NCI-H774 (cell line): ENCODE measurements at places on chromosomes 12 and 14.
A peak's percentile ranks its signal among the peaks of the same experiment; 100 is the strongest.

DNA sequence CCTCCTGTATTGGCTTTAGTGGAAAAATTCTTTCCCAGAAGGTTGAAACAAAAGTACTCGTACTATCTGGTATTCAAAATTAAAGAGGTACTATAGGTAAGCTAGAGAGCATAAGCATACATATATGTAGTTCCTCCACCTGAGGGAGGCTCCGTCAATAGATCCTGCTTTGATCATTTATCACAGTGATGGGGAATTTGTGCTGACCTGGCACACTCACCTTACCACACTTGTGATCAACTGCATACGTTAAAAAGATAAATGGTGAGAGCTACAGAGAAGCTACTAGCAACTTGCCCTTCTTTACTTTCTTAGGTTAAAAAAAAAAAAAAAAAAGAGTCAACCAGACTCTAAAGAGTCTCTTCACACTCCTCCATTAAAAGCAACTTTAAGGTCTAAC, 2.5 kb downstream of the CAPRIN2 start:
- DNase-seq = no peak

GRCh38 chr12:122352394-122352793, 70.1 kb downstream of the CLIP1 start:
- DNase-seq = no peak

DNA sequence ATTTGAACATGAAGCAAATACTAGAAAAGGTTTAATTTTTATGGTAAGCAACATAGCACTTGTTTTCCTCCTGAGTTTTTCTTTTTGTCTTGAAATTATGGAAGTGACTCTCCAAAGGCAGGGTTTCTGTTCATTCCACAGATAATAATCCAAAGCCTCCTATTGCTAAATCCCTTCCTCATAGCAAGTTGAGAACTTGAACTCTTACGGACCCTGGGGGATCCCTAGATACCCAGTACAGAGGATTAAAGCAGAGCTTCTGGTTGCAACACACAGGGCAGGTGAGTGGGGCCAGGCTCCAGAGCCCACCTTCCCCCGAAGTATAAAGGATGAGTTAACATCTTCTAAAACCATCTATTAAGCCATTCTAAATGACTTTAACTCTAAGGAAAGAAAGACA, 294.1 kb downstream of the RMST start:
- DNase-seq = no peak

- DNase-seq = no peak
Observed at GRCh38 chr12:77974645-77975044, 144.0 kb downstream of the NAV3 start.

GRCh38 chr12:46470036-46470627, 97.6 kb upstream of the SLC38A2 start:
- no peak for DNase-seq

DNA sequence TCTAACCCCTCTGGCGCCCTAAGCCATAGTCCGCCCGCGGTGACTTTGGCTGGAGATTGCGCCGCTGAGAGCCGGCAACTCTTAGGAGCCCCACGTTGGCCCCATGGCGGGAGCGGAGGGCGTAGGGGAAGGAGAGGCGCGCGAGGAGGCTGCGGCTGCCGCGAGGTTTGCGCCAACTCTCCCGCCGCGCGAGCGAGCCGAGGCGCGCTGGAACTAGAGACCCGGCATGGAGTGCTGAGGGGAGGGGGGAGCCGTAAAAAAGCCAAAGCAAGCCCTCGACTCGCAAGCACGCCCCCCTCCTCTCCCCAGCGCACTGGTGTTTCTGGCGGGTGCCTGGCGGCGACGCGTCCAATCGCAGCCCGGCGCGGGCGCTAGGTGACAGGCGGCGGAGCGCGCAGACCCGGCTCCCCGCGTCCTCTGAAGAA, at the start of gene SYT10:
Gene SYT10, minus strand, starts transcription at position 233 of the 425 bp plus-strand sequence. CDS start 297 bp downstream, outside the sequence.
- DNase-seq = peak; percentile 78

- no peak for DNase-seq
Observed at GRCh38 chr14:50979941-50980850, 35.9 kb upstream of the PYGL start.

GRCh38 chr12:116418551-116418950, 140.6 kb upstream of the MAP1LC3B2 start:
- DNase-seq = no peak

DNA sequence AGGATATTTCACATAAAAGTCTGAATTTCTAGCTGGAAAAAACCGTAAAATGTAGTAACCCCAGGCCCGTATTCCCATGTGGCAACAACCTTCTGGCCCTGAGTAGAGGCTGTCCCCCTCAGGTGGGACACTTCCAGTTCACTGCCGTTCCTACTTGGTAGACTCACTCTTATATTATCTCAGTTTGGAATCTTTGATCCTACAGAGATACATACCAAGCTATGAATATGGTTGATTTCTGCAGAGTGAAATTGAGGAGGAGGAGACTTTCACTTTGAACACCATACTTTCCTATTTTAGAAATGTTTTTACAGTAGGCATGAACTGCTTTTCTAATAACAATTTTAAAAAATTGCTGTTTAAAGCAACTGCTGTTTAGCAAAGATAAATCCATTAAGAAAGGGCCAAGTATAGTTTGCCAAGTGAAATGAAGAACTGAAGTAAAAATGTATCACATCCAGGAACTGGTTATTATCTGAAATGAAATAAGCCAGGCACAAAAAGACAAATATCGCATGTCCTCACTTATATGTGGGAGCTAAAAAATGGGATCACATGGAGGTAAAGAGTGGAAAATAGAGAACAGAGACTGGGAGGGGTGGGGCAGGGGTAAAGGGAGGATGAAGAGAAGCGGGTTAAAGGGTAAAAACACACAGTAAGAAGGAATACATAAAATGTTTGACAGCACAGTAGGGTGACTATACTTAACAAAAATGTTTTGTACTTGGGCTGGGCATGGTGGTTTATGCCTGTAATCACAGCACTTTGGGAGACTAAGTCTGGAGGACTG, 92.8 kb upstream of the METAP2 start:
- no peak for DNase-seq

GRCh38 chr14:55381040-55381439, 30.6 kb downstream of the ATG14 start:
- DNase-seq = no peak

GRCh38 chr14:91270619-91271018, 26.1 kb upstream of the GPR68 start:
- DNase-seq = no peak

GRCh38 chr14:61244009-61244408, 37.1 kb downstream of the TMEM30B start:
- no peak for DNase-seq

- DNase-seq = no peak
Observed at GRCh38 chr14:34642595-34642994, 12.6 kb upstream of the SNX6 start.

DNA sequence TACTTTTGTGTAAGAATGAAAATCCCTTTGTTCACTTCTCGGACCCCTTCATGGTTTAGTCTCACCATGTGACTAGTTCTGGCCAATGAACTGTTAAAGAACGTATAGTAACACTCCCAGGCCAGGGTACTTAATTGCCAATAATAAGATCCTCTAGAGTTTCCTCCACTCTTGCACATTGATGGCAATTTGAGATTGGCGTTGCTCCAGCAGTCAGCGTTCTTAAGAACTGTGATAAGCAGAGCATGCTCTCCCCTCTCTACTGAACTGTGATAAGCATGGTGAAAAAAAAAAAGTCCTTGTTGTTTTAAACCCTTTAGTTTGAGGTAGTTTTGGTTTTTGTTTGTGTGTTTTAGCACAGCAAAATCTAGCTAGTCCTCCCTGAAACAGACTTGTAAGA, 854.5 kb downstream of the SLC6A15 start:
- no peak for DNase-seq

GRCh38 chr12:95762123-95762785, 28.3 kb downstream of the NTN4 start:
- no peak for DNase-seq

- no peak for DNase-seq
Observed at GRCh38 chr12:108387771-108388170, 48.7 kb upstream of the CMKLR1 start.

DNA sequence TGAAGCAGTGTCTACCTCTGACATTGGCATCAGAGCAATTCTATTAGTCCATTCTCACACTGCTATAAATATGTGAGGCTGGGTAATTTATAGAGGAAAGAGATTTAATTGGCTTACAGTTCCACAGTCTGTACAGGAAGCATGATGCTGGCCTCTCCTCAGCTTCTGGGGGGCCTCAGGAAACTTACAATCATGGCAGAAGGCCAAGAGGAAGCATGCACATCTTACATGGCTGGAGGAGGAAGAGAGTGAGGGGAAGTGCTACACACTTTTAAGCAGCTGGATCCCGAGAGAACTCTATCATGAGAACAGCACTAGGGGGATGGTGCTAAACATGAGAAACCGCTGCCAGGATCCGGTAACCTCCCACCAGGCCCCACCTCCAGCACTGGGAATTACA, 25.7 kb upstream of the SEL1L start:
- no peak for DNase-seq

- DNase-seq = no peak
Observed at GRCh38 chr14:35229792-35230089, 62.4 kb upstream of the PSMA6 start.

DNA sequence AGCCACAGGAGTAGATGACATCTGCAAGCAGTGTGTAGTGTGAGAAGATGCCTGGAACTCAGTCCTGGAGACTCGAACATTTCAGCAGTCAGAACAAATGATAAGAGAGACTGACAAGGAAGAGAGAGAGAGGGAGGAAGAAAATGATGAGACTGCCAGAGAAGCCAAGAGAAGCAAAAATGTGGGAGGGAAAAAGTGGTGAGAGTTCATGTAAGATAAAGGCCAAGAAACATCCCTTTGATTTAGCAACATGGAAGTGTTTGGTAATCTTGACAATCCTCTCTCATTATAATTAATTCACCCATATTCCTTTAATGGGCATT, 42.6 kb downstream of the LIMA1 start:
- no peak for DNase-seq

- no peak for DNase-seq
Observed at GRCh38 chr12:104890476-104891096, 67.5 kb downstream of the SLC41A2 start.

DNA sequence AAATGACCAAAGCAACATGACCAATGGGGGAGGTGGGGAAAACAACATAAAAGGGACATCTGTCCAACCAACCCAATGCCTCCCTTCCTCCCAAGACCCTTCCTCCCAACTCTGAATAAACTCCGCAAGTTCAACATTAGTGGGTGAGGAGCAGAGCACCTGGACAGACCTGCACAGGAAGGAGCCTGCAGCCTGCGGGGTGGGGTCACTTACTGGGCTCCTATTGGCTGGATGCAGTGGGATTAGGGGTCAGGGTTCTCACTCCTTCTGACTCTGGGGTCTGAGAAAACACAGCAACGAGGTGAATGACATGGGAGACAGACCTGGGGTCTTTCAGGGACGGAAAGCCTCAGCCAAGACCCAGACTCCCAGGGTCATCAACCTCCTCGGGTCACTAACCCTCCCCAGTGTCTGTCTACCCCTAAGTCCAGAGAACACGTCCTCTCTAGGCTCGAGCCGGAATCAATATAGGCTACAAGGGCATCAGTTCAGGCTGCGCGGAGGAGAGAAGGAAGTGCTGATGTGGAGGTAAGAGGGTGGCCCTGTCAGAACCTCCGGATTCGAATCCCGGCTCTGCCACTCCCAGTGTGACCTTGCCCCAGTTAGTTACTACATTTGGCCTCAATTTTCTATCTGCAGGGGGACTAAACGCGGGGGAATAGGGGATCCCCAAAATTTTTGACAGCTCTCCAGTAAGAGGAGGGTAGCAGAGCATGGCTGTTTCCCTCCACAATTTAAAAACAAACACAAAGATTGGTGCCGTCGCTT, 860 bp downstream of the NDRG2 start:
- no peak for DNase-seq

DNA sequence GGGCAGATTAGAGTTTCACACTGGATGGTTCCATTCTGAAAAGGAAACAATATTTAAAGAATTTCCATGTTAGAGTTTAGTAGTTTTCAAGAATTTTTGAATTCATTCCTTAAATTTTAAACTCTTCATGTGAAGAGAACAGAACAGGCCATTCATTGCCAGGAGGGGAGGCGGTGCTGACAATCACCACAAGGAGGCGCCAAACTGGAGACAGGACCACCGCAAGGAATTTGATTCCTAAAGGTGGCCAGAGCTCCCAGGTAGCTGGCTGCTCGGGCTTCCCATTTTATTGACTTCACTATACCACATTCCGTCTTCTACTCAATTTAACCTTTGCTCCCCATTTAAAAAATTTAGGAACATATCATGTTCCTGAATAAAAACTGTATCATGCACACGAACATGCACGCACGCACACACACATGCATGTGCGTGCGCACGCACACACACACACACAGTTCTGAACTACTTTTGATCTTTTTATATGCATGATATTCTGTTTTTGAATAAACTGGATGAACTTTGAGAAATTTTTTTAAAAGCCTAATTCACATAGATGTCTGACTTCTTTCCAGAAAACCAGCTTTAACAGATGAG, 101.2 kb downstream of the NELL2 start:
- no peak for DNase-seq
